ENCODE measurements at places on chromosomes 3 and 15.
A peak's percentile ranks its signal among the peaks of the same experiment; 100 is the strongest.

DNA sequence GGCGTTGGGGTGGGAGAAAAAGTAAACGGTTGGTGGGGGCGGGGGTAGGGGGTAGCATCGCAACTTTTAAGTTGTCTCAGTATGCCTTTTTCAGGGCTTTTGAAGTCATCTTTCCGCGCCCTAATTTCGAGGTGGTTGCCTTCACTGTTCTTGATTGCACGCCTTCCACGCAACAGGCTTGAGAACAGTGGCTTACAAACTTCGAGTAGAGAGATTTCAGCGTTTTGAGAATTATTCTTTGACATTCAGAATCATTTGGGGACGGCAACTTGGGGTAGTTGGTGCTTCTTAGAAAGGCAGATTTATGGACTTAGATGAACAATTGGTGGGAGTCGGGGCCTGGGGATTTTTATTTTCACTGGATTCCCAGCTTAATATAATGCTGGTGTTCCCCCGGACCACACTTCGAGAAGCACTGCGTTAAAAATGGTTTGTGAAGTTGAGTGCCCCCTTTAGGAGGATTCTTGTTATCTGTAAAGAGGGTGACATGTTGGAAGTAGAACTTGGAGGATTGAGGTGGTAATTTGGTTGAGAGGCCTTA lies 880 bp downstream of the PPP4R2 start:
- peak; percentile 87 for DNase-seq

- no peak for DNase-seq
These were observed 636 bp upstream of the SNRPA1 start for GRCh38 chr15:101295607-101296161.

DNA sequence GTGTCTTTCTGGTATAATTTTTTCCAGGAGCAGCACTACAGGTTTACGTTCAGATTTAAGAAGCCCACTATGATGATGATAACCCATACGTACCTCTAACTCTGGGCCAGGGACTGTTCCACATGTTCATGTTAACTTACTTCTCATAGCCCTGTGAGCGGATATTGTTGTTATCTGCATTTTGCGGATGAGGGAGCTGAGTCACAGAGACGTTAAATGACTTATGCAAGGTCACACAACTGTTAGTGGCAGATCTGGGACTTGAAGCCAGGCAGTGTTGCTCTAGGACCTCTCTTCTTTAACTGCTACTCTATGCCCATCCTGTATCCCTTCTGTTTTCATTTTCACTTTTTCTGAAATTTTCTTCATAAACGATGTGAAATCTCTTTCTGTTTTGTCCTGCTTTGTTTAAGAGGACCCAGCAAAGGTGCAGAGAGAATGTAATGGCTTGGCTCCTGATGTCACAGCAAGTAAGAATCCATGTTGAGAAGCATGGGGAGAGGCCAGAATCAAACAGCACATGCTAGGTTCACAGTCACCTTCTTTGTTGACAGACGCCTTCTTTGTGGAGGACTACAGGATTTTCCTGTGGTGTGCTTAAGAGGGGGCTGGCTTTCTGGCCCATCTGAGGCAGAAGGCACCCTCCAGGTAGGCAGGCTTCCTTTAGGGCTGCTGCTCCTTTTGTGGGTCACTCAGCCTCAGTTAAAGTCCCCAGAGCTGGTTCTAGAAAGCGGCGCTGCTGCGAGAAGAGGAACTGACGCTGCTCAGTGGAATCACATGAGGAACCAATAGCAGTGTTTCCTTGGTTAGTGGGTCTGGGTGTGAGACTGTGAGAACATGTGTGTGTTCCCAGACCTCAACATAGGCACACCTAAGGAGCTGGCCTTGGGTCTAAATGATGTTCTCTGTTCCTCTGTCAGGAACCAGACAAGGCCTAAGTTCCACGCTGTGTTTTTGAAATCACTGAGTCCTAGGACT lies 121.6 kb downstream of the TMEM108 start:
- no peak for DNase-seq

- DNase-seq: no peak
These were observed 115.2 kb downstream of the TIGIT start for GRCh38 chr3:114408736-114409670.

DNA sequence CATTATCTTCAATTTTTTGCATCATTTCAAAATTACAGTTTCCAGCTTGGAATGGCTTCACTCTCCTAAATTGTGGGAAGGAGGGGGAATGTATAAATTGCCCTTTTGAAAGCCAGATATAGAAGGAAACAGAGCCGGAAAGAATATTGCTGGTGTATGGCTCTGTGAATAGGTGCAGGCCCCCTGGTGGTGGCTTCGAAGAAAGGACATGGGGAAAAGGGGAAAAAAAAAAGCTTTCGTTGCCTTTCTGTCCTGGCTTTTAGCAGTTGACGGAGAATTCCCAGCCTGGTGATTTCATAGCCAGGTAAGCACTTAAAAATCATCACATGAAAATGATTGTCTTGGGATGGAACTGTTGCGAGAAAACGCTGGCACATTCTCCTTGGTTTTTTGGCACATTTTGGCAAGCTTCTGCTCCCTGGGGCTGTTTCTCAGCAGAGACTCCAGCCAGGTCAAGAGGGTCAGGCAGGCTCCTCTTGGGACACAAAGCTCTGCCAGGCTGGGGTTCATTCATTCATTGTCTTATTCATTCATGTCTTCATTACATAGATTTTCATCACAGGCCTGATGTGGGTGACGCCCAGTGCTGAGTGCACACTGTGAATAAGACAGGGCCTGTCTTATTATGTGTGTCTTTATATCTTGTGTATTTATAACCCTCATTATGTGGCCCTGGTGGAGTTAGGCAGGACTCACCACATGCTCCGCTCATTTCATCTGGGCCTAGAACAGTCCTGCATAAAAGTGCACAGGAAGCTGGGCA lies 300.0 kb upstream of the TPM1 start:
- peak; percentile 85 for DNase-seq

- DNase-seq: no peak
These were observed 51.3 kb downstream of the RBMS3 start for GRCh38 chr3:29332195-29332637.

DNA sequence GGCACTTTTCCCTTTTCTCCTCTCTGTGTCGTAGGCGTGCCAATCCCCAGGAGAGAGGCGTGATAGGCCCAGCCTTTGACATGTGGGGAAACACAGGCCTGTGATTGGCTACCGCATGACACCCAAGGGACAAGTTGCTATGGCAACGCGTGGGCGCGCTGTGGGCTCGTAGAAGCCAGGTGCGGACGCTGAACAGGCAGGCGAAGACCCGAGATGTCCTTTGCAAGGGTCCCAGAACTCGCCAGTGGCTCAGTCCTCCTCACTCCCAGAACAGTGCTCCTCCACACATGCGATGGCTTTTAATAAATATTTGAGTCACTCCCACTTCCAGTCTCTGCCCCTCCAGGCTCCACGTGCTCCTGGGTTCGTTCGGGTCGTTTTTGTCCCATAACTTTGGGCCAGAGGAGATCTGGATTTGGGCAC lies 4.2 kb downstream of the SLC51B start:
- peak; percentile 94 for DNase-seq

GRCh38 chr15:42279234-42279723 lies 6.0 kb upstream of the TMEM87A start:
- DNase-seq: peak; percentile 63

Measured in suppressor macrophage treated with lipopolysaccharide for 1 hour (primary cell).